ENCODE measurements at places on chromosomes 3 and 15. TPM values are rescaled to one million over a fixed set of nuclear protein-coding genes. Genes with fewer than 3 reads are reported as not detected.
A peak's percentile ranks its signal among the peaks of the same experiment; 100 is the strongest.

ACAN gene
- not detected for total RNA-seq

HGD gene
- 0.11 TPM for total RNA-seq

PIF1 gene
- 43.5 TPM for total RNA-seq

GOLGA6B gene
- 0.11 TPM for total RNA-seq

MYLK gene
- 8.7 TPM for total RNA-seq

CTXND1 gene
- total RNA-seq, result not detected

- DNase-seq, result peak; percentile 27
Observed at GRCh38 chr3:114527036-114527644, 233.3 kb downstream of the TIGIT start.

- no peak for DNase-seq
Observed at GRCh38 chr3:141860086-141860669, 16.3 kb upstream of the ATP1B3 start.

DNA sequence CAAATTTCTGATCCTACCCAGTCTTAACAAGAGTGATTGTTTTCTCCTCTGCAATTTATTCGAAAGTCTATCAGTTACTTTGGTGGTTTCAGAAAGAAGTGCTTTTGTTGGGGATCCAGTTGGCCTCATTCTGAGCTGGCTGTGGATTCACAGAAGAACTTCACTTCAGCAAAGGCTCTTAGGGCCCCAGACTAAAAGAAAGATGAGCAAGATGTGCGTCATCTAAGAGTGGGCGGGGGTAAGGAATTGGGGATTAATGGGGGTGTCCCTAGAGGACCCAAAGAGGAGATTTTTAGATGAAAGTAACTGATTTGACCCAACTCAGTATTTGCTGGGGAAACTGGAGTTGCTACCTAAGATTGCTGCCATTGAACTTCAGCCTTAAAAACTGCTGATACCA is 63.9 kb upstream of the TSEN2 start:
- DNase-seq, result no peak

- DNase-seq, result no peak
Observed at GRCh38 chr15:40087068-40087810, 21.4 kb downstream of the BMF start.

DNA sequence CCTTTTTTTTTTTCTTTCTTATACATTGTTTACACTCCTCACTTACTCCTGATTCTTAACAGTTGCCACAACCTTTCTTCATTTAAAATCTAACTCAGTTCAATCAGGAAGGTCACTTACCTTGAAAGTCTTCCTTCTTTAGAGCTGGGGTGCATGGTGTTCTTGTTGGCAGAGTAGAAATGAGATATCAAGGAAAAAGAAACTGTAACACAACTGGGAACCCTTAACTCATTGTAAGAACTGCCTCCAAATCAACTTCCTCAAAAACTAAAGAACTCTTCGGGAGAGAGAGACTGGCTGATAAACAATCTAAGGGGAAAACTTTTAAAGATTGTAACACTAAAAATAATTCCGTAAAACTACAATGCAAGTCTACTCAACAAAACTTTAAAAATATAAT is 1.4 kb upstream of the APPL1 start:
- DNase-seq, result no peak

DNA sequence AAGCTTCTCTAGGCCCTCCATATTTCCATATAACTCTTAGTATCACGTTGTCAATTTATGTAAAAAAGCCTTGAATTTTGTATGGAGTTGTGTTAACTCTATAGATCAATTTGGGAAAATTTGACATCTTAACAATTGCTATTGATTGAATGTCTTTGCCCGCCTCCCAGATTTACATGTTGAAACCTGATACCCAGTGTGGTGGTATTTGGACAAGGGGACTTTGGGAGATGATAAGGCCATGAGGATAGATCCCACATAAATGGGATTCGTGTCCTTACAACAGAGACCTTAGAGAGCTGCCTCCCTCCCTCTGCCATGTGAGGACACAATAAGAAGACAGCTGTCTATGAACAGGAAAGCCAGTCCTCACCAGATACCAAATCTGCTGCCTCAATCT is 21.1 kb upstream of the TNK2 start:
- no peak for DNase-seq

GRCh38 chr3:13644341-13645117 is 95.6 kb downstream of the FBLN2 start:
- DNase-seq, result peak; percentile 51

- DNase-seq, result no peak
Observed at GRCh38 chr3:48287034-48287433, 46.1 kb downstream of the ZNF589 start.

GRCh38 chr3:127775398-127776109 is 46.8 kb downstream of the MGLL start:
- no peak for DNase-seq

DNA sequence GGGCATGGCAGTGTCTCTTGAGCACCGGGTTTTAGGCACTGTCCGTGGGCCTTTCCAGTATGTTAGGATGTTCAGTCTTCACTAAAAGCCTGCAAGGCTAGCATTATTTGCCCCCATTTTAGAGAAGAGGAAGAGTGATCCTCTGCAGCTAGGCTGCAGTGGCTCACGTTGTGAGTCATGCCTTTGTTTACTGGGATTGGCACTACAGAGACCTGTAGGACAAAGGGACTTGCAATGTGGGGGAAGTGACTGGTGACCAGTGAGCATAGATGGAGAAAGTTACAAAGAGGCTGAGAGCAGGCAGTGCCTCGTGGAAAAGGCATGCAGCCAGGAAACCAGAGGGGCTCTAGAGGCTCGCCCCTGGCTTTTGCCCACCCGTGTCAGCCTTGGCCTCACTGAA is 26.8 kb upstream of the CPNE9 start:
- DNase-seq, result peak; percentile 69

GRCh38 chr3:133862161-133862560 is 33.5 kb downstream of the RAB6B start:
- no peak for DNase-seq

DNA sequence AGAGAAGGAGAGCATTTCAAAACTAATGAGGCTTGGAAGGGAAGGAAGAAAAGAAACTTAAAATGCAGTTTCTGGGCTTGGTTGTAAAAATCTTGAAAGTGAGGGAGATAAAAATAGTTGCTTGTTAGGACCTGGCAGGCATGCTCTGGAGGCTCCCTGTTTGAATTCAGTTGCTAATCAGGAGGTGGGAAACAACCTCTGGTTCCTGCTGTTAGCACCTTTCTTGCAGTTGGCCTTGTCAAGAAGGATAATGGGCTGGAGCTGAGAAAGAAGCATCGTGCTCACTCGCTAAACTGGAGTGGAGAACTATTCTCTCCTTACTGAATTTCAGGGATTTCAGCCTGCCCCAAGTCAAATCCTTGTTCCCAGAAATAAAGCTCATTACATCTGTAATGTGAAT is 23.4 kb downstream of the SNAPC5 start:
- DNase-seq, result no peak

- DNase-seq, result peak; percentile 45
Observed at GRCh38 chr3:142366434-142366833, 81.4 kb downstream of the XRN1 start.

DNA sequence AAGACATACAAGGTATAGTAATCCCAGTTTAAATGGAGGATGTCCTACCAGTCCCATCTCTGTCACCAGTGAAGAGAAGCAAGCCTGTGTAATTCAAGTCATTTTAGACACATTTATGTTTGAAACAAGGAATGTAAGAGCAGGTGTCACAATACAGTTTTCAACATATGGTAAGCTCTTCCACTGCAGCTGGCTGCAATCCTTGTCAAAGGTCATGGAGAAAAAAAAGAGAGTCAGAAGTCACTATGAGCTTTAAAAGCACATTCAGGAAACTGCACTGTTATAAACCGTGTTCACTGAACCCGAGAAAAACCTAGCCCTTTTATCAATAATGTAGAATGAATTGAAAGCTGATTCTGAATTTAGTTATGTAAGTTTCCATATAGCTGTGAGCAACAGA is 206.4 kb downstream of the NAALADL2 start:
- no peak for DNase-seq

DNA sequence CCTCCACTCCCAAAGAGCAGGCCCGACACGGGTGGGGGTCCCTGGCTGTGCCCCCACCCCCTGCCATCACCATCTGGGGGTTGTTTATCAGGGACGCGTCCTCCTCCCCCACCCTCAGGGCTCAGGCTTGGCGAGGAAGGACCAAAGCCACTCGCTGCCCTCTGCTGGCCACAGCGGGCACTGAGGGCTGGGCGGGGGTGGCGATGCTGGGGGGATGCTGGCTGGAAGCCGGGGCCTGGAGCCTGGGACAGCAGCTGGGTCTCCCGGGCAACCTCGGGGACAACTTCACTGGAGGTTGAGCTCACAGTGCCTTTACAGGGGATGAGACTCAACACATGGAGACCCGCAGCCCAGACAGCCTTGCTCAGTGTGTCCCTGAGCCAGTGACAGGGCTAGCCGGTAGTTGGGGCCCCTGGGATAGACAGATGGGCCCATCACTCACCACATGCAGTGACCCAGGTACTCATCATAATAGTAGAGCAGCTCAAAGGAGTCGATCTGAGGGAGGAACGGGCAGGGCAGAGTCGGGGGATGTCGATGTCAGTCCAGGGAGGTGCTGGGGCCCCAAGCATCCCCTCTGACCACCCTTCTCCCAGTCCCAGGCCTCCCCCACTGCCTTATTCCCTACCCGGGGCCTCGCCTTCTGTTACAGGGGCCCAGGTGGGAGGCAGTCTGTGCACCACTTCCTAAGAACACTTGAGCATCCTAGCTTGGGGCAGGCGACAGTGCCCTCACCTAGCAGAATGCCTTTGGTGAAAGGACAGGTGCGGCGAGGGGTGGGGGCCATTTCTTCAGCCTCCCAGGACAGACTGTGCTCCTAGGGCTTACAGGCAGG is 5.9 kb upstream of the CALML4 start:
- peak; percentile 38 for DNase-seq

GRCh38 chr3:32373276-32373675 is 18.4 kb upstream of the CMTM7 start:
- DNase-seq, result no peak

DNA sequence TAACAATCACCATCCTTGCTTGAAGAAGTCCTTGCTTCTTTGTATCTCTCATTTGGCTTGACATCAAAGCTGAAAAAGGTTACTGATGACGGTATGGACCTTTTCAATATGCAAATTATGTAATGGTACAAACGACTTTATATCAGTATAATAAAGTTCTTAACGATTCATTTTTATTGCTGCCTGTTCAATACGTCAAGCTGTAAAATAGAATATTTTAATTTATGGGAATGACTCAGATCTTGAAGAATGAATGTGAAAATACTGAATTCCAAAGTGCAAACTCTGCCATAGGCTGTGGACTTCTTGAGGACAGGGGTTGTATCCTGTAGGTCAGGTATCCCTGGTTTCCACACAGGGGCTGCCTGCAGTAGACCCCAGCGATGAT is 156.2 kb downstream of the PLCL2 start:
- peak; percentile 86 for DNase-seq
